Epithelial cell of proximal tubule (primary cell): ENCODE measurements at places on chromosomes 5 and 9. TPM values are rescaled to one million over a fixed set of nuclear protein-coding genes. Genes with fewer than 3 reads are reported as not detected.

ARL14EPL gene
- 0.17 TPM in 1 of 2 replicates, not detected in the other for total RNA-seq

GRCh38 chr5:165714598-165714997, 2209.2 kb downstream of the MAT2B start:
- DNase-seq = no peak

DNA sequence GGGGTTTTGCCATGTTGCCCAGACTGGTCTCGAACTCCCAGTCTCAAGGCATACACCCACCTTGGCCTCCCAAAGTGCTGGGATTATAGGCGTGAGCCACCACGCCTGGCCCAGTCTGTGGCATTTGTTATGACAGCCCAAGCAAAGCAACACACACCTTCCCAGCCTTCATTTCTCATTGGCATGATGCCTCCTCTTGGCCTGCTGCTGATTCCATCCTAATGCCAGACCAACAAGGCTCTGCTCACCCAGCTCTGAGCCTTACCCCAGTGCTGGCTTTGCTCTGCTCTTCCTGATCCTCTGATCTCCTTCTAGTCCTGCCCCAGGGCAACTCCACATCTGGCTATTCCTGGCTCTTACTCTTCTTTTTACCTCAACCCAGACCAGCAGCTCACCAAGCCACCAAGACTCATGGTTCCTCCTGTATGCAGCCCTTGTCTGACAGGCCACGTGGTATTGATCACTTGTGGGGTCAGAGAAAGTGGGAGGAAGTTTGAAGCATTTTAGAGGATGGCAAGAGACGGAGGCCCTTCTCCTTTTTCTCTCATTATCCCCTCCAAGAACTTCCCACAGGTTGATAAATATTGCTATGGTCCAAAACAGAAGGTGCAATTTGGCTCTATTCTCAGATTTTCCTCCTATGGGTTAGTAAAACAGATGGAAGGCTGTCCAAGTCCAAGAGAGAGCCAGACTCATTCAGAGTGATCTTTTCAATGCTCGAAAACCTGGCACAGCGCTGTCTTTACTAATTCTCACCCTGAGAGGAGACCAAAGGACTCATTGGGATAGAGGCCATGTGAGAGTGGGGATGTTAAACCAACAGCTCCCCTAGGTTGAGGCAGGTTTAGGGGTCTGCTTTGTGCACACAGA, 958 bp downstream of the CD180 start:
- DNase-seq = no peak

TPPP gene
- 0.46 and 1.0 TPM in 2 replicates for total RNA-seq

DNA sequence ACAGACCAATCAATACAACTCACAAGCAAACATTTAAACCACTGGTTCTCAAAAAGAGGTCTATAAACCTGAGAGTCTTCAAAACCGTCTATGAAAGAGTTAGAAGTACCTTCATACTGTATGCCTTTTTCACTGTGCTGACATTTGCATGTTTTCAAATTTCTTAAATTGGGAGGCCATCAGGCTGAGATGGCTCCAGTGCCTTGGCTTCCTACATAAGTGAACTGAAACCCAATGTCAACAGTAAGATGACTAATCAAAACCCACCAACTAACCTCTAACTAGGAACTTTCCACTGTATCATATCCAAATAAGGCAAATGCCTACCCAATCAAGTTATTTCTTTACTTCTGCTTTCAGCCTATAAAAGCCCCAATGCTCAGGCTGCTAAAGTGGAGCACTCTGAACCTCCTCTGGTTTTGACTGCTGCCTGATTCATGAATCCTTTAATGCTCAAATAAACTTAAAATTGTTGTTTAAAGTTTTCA, 35.1 kb downstream of the FAM13B start:
- peak; percentile 31 for DNase-seq

DNA sequence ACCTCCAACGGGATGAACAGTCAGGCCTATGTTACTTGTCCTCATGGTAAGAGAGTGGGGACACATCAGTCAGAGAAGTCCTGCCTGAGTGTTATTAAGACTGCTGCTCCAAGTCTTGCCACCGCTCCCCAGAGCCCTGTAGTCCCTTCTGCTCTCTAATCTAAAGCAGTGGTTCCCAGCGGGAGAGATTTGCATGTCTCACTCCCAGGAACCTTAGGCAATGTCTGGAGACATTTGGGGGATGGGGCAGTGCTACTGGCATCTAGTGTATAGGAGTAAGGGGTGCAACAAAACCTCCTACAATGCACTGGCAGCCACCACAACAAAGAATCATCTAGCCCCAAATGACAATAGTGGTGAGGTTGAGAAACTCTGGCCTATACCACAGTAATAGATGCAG, 2.6 kb upstream of the SVEP1 start:
- no peak for DNase-seq
